ENCODE measurements at places on chromosomes 3 and 15.

- no peak for DNase-seq
Observed at GRCh38 chr3:8341821-8342247, 159.8 kb upstream of the LMCD1 start.

DNA sequence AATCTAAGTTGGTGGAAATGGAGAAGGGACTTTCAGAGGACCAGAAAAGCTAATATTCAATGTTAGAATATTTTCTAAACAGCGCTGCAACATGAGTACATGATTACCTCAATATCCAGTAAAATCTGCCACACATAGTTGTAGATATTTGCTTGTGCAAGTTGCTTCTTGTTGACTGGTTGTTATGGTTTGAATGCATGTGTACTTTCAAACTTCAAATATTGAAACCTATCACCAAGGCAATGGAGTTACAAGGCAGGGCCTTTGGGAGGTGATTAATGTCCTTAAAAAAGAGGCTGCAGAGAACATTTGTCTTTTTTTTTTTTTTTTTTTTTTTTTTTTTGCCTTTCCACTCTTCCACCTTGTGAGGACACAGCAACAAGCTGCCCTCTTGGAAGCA, 49.9 kb downstream of the TMCO5A start:
- DNase-seq = no peak

- no peak for DNase-seq
Observed at GRCh38 chr3:50333744-50334328, 5.8 kb upstream of the TUSC2 start.

DNA sequence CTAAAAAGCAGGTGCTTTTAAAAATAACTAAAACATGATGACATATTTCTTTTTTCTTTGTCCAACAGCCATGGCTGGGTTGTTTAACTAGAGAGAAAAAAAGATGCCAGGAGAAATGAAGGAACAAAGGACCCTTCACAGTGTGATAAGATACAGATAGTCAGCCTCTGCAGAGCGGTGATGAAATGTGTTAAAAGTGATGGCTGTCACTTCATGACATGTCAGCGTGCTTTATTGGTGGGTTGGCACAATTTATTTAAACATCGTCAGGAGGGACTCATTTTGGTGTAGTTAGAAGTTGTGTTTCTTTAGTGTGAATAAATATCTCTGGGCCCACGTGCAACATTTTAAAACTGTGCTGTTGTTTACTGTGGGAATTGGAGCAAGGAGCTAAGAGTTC, 887.4 kb upstream of the CFAP20DC start:
- DNase-seq = no peak

- DNase-seq = no peak
Observed at GRCh38 chr3:170511371-170511770, 74.5 kb downstream of the SLC7A14 start.

- no peak for DNase-seq
Observed at GRCh38 chr3:155648013-155648591, 96.8 kb downstream of the PLCH1 start.

DNA sequence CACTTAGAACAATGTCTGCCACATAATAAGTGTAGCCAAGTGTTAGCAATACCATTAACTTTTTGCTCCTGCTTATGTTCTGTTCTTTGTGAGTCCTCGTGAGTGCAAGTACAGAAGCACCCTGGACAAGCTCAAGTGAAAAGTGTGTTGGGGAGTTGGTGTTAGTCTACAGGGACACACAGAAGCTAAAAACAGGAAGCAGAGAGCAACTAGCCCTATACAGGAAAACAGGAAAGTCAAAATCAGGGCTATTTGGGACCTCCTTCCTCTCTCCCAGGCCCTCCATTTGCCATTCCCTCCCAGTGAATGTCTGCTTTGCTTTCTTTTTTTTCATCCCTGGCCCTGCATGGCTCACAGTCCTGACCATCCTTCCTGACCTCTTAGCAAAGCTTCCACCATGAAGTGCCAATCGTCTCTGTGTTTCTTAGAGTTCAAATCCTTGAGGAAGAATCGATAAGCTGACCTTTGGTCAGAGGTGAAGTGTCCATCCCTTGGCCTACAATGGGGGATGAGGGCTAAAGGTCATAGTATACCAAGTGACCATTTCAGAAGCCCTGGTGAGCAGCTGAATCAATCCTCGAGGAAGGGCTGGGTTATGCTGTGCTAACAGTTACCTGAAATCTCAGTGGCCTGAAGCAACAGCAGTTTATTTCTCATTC, 328.2 kb downstream of the SHQ1 start:
- DNase-seq = no peak

DNA sequence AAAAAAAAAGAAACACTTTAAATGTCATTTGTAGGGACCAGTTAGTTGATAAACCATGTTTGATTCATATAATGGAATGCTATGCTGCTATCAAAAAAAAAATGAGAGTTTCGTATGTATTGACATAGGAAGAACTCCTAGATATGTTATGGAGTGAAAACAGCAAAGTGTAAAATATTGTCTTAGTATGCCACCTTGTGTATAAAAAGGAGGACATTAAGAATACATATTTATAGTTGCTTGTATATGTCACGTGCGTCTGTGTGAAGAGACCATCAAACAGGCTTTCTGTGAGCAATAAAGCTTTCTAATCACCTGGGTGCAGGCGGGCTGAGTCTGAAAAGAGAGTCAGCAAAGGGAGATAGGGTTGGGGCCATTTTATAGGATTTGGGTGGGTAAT, 39.5 kb downstream of the KBTBD8 start:
- no peak for DNase-seq

DNA sequence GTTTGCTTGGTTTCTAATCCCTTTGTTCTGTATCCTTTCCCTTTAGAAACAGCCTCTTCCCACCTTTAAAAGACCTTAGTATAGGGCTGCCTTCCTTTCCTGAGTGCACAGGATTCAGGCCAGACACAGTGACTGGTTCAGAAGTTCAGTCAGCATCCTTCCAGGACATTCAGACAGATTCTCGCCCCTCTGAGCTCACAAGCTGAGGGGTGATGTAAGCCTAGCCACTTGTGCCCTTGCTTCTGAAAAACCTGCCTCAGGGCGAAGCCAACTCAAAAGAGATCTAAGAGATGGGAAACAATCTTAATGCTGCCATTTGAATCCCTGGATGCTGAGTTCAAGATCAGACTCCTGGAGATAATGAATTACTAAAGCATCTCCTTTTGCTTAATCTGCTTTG, 6.7 kb upstream of the NSMCE3 start:
- no peak for DNase-seq

- no peak for DNase-seq
Observed at GRCh38 chr15:77993374-77993911, 84.1 kb downstream of the TBC1D2B start.

DNA sequence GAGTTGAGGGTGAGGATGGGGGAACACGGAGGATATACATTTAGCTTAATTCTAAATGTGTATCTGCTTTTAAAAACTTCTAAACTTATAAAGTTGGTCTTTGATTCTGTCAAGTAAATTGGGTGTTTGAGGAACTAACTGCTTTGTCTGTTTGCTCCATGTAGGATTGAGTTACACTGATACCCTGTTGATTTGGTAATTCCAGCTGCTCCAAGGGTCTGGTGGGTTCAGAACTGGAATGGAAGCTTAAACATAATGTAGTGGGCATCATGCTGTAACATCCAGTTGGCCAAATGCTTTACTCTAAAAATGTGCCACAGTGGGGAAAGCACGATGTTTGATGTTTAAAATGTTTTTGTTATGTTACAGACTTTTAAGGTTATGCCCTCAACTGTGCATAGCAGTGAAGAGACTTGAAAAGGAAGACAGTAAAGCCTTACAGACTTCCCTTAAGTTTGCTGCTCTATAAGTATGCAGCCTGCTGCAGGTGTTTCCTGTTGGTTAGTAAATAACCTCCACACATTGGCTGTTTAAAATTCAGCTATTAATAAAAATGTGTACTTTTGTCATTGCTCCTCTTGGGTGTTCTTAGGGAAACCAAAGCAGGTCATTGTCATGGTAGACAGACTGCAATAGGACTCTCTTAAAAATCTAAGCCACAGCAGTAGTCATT, 5.9 kb upstream of the EDEM1 start:
- DNase-seq = no peak

GRCh38 chr15:98878862-98879261, 128.7 kb downstream of the PGPEP1L start:
- no peak for DNase-seq

Measured in GM18507 (cell line).